ENCODE measurements at places on chromosomes 5 and 9.

- H3K27ac ChIP-seq, result no peak overlapping the region
- peaks cover 12% of the 10 kb centered on the region for H3K4me1 ChIP-seq
- DNase-seq, result no peak
- peaks cover 3% of the 10 kb centered on the region for H3K36me3 ChIP-seq
Observed at GRCh38 chr5:158384535-158385481, 525.9 kb upstream of the CLINT1 start.

DNA sequence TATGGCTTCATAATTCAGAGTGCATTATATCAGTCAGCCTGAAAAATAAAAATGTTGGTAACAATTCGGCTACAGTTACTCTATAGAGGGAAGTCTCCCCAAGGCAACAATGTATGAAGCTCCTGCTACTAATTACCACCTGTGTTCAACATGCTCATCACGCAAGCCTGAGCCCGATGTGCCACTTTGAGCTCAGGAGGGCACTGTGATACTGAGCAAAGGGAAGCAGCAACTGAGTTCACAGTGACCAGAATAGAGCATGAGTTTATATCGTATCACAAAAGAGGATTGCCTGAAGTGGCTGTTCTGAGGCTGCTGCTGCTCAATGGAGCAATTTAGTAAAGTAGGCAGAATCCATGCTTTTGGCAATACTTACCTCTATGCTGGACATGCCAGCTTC is 202.0 kb upstream of the HAPLN1 start:
- no peak overlapping the region for H3K4me3 ChIP-seq
- no peak overlapping the region for H3K27ac ChIP-seq
- no peaks in the 10 kb centered on the region for H3K36me3 ChIP-seq
- H3K4me1 ChIP-seq, result no peaks in the 10 kb centered on the region

- DNase-seq, result no peak
- no peak overlapping the region for H3K27ac ChIP-seq
- peaks cover 24% of the 10 kb centered on the region for H3K27me3 ChIP-seq
Observed at GRCh38 chr5:43215073-43215631, 23.1 kb downstream of the NIM1K start.

- H3K4me1 ChIP-seq, result peaks cover 100% of the 10 kb centered on the region
- H3K4me3 ChIP-seq, result peak overlapping the region; percentile 85
Observed at GRCh38 chr9:89426384-89426961, 71.4 kb downstream of the SEMA4D start.

- H3K27ac ChIP-seq, result peak overlapping the region; percentile 97
- no peaks in the 10 kb centered on the region for H3K27me3 ChIP-seq
- peaks cover 89% of the 10 kb centered on the region for H3K4me1 ChIP-seq
- peak; percentile 18 for DNase-seq
- peak overlapping the region; percentile 81 for H3K4me3 ChIP-seq
Observed at GRCh38 chr5:175520873-175521272, 42.5 kb downstream of the SFXN1 start.

DNA sequence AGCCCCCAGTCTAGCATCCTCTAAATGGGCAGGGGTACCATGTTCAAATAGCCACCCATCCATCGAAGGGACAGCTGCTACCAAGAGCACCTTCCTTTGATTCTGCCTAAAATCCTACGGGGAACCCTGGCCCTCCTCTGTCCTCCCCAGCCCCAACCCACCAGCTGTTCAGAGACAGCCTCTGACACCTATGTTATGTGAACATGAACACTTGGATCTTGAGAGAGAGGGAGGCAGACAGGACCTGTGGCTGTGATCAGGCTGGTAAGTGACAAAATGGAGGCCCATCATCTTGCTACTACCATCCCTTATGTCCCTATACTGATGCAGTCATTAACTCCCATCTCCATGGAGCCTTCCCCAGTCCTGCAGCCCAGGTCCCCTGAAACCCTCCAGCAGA is 8.2 kb downstream of the SLC23A1 start:
- H3K4me3 ChIP-seq, result no peak overlapping the region
- no peak for DNase-seq
- no peaks in the 10 kb centered on the region for H3K27me3 ChIP-seq
- no peak overlapping the region for H3K27ac ChIP-seq
- H3K4me1 ChIP-seq, result peaks cover 16% of the 10 kb centered on the region

DNA sequence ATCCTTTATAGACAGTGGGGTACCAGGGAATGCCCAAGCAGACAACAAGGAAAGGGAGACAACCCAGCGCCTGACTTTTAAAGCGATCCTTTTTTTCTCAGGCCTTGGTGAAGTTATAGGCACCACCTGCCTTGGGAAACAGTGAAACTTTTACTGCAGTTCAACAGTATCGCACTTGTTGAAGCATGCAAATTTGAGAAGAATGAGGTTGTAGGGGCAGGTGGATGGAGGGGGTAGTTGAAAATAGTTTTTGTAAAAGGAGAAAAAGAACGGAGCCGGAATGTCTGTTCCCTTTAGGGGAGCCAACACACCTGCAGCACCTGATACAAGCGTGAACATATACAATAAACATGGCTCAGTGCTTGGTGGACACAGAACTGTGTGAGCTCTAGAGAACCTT is 190.2 kb upstream of the NR3C1 start:
- no peak overlapping the region for H3K4me3 ChIP-seq
- no peak for DNase-seq
- peaks cover 17% of the 10 kb centered on the region for H3K4me1 ChIP-seq
- H3K36me3 ChIP-seq, result peaks cover 1% of the 10 kb centered on the region

DNA sequence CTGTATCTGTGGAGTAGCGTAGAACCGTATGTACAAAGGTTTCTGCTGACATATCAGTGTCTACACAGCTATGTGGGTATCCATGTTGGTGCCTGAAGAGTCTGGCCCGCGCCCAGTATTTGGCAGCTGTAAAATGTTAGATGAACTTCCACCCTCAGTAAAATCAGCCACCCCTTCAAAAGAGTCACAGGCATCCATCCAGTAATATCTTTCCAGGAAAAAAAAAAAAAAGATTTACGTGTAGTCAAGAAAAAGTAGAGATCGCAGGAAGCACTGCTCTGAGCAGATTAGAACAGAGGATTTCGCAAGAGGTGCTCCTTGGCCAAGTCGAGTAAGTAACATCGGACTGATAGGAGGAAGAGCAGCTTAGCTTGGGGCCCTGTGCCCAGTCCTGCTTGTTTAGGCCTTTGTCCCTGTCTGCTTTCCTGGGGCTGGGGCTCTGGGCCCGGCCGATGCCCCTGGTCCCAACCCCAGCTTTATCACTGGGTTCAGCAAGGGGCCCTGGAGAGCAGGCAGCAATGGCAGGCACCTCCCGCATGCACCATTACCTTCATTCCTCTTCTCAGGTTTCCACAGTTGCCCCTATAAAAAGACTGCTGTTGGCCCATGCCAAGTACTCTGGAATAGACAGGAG is 21.2 kb downstream of the DAPK1 start:
- H3K36me3 ChIP-seq, result no peaks in the 10 kb centered on the region
- DNase-seq, result no peak
- no peak overlapping the region for H3K4me3 ChIP-seq
- no peak overlapping the region for H3K27ac ChIP-seq
- peaks cover 12% of the 10 kb centered on the region for H3K4me1 ChIP-seq

DNA sequence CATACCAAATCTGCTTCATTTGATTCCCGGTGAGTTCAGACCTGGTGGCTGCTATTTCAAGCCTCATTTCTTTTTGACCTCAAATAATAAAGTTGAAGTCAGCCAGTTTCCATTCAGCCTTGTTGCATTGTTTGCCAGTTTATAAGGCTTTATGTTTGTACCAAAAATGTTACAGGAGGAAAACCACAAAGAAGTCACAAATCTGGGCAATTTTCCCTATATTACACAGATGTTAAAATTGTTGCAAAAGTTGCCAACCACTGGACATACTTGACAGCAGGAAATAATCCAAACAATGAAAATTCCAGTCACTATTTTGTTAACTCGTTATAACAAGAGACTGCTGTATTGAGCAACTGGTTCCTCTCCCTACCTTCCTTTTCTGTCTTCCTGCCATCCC is 1325.0 kb upstream of the DMAC1 start:
- no peak overlapping the region for H3K4me3 ChIP-seq
- H3K27ac ChIP-seq, result no peak overlapping the region

DNA sequence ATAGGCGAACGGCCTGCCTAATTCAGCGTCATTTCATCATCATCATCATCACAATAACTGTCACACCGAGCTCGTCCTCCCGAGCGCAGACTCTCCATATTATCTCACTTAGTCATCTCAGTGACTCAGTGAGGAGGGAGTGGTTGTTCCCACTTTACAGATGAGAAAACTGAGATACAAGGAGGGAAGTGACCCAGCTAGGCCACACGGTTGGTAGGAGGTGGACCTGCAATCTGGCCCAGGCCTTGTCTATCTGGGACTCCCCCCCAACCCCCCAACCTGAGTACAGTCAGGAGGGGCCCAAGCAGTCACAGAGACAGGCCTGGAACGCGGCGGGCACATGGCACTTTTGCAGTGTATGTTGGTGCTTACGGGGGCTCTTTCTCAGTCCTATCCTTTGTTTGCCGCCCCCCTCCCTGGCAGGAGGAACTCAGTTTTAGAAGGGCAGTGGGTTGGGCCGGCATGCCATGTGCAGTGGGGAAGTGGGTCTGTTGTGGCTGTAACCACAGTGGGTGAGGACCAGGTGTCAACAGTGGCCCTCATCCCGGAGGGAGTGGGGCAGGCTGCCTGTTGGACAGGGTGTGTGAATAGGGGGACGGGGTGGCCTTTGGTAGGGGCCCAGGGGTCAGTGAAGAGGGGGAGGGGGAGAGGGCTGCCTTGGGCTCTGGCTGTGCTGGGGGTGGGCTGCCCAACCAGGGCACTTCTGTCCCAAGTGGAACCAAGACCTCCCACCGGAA is 1.7 kb upstream of the RXRA start:
- H3K27me3 ChIP-seq, result peaks cover 18% of the 10 kb centered on the region
- peak overlapping the region; percentile 32 for H3K4me3 ChIP-seq
- no peak for DNase-seq
- H3K27ac ChIP-seq, result no peak overlapping the region

- no peak for DNase-seq
- no peaks in the 10 kb centered on the region for H3K27me3 ChIP-seq
- no peak overlapping the region for H3K4me3 ChIP-seq
- H3K36me3 ChIP-seq, result no peaks in the 10 kb centered on the region
- no peak overlapping the region for H3K27ac ChIP-seq
- no peaks in the 10 kb centered on the region for H3K4me1 ChIP-seq
Observed at GRCh38 chr5:36040651-36041536, 25.8 kb downstream of the UGT3A2 start.

All from activated T-cell treated with anti-CD3 and anti-CD28 coated beads, Interleukin-2, amount 50 U/mL, for 72 hours (primary cell).